ENCODE measurements at places on chromosomes 5 and 9.
A peak's percentile ranks its signal among the peaks of the same experiment; 100 is the strongest.

GRCh38 chr5:73751254-73751914 is 125.4 kb downstream of the ARHGEF28 start:
- no peak for DNase-seq

DNA sequence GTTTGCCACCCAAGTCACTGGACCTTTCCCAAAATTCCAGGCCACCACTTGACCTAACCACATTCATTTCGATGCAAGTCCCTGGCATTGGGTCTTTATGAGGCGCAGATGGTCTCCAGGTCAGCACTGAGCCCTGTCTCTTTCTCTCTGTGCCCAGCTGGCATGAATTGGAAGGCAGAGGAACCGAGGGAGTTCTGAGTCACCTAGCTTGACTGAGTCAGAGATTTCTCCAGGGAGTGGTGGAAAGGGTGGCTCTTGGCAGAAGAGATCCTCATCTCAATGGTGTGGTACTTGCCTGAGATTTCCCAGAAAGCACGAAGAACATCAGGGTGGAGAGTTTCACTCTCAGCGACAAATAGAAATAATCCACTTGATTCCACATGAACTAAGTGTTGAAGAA is 43.8 kb downstream of the WDR36 start:
- DNase-seq: no peak

- peak; percentile 73 for DNase-seq
Measured at GRCh38 chr9:17387565-17387964, 191.3 kb upstream of the SH3GL2 start.

GRCh38 chr5:65800775-65801174 is 78.8 kb downstream of the NLN start:
- no peak for DNase-seq

- peak; percentile 20 for DNase-seq
Measured at GRCh38 chr9:117232281-117232680, 182.6 kb downstream of the ASTN2 start.

DNA sequence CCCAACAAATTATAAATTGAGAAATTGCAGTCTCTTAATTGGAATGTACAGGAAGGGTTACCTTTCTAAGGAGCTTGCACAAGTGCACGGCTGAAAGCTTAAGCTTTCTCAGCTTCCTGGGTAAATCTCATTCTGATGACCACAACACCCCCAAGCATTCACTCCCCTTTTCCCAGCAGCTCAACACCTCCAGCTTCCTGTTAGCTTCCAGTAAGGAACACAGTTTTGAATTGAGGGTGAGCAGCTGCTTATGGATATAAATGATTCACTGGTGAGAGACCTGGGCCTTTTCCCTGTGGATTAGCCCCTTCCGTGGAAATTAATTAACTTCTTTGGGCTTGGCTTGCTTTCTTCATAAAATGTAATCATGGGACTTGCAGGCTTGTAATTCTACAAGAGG is 101.2 kb downstream of the SLC28A3 start:
- DNase-seq: no peak

GRCh38 chr5:107248066-107248695 is 422.6 kb downstream of the EFNA5 start:
- peak; percentile 66 for DNase-seq

DNA sequence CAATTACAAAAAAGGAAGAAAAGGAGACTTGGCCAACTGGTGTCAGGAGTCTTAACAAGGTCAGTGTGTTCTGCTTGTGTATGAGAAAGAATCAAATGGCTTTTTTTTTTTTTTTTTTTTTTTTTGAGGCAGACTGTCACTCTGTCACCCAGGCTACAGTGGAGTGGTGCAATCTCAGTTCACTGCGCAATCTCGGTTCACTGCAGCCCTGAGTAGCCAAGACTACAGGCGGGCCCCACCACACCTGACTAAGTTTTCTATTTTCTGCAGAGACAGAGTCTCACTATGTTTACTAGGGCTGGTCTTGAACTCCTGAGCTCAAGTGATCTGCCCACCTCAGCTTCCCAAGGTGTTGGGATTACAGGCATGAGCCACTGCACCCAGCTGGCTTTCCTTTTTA is 3.1 kb upstream of the IL7R start:
- DNase-seq: no peak

DNA sequence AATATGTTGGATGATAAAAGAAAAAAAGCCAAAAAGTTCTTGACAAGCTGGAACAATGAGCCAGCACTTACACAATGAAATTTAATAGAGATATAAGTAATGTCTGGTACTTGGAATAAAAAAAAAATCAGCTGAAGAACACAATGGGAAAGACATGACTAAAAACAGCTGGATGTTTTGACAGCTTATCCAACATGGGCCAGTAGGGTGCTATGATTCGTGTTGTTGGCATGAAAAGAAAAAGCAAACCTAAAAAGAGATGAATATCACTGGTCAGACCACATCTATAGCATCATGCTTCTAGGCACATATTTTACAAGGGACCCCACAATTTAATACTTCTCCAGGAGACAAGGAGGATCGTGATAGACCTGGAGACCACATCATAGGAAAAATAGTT is 175.3 kb downstream of the ARL15 start:
- no peak for DNase-seq

DNA sequence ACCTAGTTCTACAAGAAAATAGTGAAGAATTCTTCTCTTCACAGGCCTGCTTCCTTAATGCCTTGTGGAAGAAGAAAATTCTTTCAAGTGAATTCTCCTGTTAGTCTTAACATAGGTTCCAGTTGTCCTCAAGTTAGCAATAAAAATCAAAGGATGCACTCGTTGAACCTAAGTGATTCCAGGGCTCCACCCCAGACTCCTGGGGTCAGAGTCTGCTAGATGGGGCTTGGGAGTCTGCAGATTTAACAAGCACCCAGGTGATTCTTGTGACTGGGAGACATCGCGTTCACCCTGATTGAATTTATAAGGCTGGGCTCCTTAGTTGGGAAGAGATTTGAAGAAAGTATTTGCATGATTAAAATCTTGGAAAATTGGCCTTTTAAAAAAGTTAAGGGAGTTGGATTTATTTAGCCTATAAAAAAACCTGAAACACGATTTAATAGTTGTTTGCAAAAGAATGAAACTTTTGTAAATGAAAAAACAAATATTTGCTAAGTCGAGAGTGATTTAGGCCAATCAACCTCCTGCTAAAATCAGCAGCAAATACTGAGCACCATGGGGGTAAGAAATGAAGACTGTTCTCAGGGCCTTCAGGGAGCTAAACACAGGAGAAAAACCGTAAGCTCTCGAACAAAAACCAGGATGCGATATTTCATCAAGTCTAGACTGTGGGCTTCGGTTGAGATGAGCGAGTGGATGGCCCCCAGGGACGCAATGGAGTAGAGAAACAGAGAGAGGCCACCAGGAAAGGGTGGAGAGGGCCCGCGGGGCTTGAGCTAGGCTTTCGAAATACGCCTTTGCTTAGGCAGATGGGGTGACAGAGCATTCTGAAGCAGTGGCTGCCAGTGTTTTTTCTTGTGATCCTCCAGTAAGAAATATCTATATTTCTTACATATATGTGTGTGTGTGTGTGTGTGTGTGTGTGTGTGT is 86.9 kb upstream of the TTC23L start:
- DNase-seq: peak; percentile 83

DNA sequence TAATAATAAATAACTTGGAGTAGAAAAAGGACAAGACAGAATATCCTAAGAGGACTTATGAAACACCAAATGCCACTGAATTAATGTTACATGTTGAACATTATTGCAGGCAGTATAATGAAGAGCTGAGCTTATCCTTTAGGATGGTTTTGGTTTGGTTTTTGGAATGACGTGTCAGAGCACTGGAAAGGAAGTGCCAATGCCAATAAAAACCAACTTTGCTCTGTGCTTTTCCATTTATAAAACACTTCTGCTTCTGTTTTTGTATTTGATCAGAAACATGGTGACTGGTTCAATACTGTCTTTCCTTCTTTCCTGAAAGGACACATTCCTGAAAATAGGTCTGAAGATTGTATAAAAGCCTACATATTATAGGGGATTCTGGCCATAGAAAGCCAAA is 4.2 kb downstream of the MEGF10 start:
- no peak for DNase-seq

DNA sequence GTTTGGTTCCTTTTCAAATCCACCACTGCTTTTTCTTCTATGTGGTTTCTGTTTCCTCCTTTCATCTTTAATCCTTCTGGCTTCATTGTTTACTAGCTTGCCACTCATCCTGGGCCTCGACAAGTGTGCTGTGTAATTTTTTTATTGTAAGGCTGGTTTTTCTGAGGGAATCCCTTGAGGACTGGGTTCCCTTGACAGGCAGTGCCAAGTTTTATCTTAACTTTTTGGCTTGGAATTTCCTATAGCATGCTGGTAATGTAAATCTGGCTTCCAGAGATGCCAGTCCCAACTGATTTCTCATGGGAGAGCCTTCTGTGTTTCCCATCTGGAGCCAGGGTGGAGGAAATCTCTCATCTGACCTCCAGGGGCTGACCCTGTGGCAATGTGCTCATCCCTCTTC is 184.7 kb downstream of the ROR2 start:
- DNase-seq: no peak

- no peak for DNase-seq
Measured at GRCh38 chr5:41908374-41909079, 4.4 kb downstream of the RIMOC1 start.

DNA sequence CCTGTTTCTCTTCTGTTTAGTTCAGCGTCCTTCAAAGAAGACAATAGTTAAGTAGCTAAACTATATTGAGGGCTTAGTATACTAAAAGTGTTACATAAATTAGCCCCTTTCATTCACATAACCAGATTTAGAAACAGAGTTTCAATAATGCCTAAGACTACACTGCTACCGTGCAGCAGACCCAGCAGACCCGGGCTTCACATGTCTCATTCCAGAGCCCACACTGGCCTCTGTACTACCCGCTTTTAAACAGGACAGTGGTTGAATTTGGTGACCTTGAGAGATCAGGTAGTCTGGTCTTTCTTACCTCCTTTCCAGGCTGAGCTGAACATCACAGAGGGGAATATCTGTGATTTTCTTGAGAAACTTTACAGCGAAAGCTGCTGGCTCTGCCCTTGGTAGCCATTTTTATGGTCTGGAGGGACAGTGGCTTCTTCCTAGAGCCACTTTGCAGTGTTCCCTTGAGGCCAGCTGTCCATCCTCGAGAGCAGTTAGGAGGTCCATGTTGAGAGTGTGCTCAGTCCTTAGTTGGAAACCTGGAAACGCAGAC is 56.5 kb downstream of the SLC22A5 start:
- DNase-seq: no peak

DNA sequence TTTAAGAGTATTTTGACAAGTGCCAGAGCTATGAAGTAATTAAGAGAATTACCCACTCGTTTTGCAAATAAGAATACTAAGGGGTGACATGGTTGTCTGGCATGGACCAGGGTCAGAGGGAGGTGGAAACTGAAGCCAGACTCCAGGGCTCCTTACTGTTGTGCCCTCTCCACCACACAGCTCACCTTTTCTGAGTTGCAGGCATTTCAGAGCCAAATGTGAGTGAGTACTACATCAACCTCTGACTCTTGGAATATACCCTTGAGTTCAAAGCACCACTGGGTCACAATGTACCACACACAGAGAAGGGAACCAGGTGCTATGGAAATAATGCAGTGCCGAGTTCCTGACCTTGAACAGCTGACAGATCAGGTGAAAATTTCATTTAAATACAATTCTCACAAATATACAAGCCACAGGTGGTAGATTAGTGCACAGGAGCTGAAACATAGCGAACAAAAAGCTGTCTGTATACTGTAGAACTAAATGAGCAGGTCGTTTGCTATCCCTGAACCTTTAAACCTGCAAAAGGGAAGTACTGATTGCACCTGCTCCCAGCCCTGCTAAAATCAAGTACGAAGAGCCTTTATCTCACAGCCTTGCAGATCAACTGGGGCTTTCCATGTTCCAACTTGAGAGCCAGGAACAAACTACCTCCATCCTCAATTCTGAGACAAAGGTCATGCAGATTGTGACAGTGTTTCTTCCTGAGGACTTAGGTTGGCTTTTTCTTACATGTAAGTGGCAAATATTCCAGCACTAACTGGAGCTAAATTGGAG is 57.0 kb downstream of the GOLM1 start:
- peak; percentile 20 for DNase-seq

DNA sequence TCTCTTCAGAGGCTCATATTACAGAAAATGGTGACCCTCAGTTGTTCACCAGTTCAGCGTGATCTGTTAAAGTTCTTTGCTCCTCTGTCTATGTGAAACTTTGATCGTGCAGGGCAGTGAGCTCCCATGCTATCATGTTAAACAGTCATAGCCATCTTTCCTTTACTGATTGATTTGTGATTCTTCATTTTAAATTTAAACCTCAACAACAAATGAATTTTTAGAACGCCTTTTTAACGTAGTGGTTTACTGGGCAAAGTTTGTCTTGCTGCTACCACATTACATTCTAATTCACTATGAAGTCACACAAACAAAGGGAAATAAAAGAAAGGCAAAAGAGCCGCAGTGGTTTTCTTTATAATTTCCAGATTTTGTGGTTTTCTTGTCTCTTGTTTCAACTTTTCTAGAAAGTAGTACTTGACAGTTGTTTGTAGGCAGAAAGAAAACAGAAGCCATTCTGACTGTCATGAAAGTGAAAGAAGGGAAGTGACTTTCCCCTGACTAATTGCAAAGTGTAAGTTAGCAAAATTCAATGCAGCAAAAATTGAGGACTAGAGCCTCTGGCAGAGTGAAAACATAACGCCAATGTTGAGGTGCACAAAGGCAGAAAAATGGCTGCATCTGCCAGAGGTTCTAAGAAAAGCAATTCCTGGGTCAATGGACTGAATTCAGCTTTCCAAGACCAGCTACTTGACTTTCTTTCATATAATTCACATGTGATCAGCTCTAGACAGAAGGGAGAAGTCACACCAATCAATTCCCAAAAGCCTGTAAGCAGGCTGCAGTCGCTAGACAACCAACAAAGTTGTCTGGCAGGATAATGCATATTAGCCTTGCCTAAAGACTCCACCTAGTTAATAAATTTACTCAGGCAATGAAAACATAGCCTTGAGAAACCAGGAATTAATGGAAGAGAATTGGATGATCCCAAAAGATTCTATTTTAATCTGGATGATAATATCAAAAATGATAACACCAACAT is 7.1 kb upstream of the IFNA6 start:
- DNase-seq: no peak

- peak; percentile 90 for DNase-seq
Measured at GRCh38 chr9:24464319-24464951, 81.3 kb downstream of the IZUMO3 start.

Data from NCI-H69 (cell line).